ENCODE measurements at places on chromosomes 11 and 22.
A peak's percentile ranks its signal among the peaks of the same experiment; 100 is the strongest.

DNA sequence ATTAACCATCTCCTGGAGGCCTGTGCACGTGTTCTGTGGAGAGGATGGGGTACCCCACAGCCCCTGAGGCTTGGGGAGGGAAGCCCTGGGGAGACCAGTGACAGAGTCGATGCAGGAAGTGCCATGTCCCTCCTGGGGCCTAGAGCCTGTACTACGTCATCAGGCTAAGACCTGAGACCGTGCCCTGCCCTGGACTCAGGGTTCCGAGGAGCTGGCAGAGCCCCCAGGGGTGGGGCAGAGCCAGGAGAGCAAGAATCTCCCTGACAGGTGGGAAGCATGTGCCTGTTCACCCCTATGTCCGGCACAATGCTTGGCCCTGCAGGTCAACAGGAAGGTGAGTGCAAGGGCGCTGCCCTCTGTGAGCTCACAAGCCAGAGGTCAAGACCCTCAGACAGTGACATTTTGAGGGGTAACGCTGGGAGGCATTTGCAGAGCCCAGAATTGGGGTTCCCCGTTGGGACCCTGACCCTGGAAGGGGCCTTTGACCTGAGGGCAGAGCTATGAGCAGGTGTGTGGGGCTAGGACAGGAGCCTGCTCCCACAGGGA is 781.6 kb downstream of the BRD1 start:
- DNase-seq = no peak

DNA sequence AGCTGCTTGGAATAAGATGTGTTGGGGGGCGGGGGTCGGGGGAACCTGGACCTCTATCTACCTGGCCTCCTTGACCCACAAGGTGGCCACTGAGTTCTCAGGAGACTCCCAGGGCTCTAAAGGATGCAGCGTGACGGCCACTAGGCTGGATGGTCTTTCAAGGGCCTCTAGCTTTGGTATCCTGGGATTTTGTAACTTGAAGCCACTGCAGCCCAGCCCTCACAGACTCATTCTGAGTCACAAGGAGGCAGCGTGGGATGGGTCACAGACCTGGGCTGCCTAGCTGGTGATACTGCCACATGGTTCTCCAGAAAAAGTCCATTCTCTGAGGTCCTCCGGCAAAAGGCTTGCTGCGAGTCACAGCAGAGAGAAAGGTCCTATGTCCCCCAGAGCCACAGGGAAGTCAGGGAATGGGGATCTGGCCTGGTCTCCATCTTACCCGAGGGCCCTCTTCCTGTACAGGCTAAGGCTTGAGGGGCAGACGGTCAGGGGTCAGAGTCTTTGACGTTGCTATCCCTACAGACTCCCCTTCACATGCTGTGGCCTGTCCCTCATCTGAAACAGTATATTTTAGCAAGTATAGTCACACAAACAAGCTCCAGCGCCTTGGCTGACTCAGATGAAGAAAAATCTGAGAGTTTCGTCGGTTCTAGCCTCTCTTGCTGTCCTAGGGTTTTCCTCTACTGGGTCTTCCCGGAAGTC is 52.4 kb downstream of the KCNC1 start:
- no peak for DNase-seq

DNA sequence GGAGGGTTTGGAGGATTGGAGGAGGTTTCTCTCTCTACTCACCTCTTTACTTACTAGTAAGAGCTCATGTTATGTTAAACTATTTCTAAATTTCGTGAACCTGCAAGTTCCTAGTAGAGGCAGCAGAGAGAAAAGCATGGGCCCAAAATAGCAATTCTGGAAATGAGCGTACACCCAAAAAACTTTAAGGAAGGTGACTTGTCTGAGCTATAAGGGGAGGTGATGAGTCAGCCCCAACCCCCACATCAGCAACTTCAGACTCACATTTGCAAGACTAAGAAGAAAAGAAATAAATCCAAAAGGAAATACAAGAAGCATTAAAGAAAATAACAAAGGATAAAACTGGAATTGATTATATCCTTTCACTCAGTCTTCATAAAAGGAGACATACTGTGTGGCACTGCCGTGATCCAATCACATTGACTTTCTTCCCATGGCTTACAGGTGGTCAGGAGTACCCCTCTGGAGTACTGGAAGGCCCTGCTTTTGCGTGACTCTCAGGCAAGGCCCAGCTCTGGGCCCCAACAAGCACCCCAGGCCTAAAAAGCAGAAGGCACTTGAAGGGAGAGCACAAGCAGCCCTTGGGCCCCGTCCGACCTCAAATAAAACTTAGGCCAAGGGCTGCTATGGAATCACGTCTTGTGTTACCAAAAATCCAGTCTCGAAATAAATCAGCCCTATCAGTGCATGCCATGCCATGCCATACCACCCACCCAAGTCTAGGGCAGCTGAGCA is 14.3 kb downstream of the PACSIN2 start:
- DNase-seq = peak; percentile 33

- peak; percentile 61 for DNase-seq
Measured at GRCh38 chr11:116691771-116692177, 81.0 kb downstream of the BUD13 start.

- DNase-seq = no peak
Measured at GRCh38 chr22:21079493-21079892, 33.7 kb downstream of the LRRC74B start.

DNA sequence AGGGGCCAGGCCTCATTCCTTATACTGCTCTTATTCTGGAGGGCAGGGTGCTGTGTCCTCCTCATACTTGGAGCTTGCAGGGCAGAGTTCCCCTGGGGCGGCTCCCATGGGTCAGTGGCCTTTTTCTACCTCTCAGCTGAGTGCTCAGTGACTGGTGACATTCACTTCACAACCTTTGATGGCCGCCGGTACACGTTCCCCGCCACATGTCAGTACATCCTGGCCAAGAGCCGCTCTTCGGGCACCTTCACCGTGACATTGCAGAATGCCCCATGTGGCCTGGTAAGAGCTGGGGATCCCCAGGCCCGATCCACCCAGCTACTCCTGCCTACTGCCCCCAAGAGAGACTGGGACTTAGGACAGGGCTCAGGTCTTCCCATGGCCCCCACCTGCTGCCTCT is 14.5 kb downstream of the OTOG start:
- no peak for DNase-seq

DNA sequence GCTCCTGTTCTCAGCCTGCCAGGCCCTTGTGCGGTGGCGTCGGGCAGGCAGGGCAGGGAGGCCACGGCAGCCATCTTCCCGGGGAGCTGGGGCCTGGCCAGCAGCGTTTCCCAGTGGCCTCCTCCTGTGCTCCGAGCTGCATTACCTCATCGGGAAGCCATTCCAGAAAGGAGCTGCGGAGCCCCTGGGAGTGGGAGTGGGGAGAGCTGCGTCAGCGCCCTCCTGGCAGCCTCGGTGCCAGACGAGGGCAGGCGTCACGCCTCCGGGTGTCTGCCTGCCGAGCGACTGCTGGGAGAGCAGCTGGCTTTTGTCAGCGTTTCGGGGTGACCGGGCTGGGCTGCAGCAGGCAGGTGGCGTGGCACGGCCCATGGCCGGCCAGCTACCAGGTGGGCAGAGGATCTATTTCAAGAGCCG is 30.9 kb upstream of the WNT7B start:
- DNase-seq = no peak

All from CD4-positive, alpha-beta T cell (primary cell).